Stimulated activated CD8-positive, alpha-beta memory T cell treated with anti-CD3 and anti-CD28 coated beads, Interleukin-4, amount 100 ng/mL, for 1 hour (primary cell): ENCODE measurements at places on chromosomes 1 and 21.

DNA sequence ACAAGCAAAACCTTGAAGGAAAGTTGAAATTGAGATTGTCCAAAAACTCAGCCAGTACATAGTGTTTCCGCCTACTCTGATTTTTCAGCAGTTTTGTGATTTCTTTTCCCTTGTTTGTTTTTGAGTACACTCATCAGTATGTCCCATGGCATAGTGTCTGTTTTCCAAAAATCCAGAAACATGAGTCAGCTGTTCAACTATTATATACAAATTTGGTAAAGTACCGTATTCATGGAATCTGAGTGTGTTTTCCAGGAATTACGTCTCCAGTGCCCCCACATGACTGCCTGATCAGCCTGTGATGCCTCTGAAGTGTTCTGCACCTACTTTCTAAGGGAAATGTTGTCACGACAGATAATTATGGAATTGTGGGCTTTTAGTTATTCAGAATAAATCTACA is 186.8 kb downstream of the LTN1 start:
- DNase-seq = no peak

GRCh38 chr1:54125386-54126070 is 27.3 kb downstream of the CDCP2 start:
- DNase-seq = no peak

- no peak for DNase-seq
These were observed 5.9 kb upstream of the PRXL2B start for GRCh38 chr1:2580691-2581090.

GRCh38 chr21:35528116-35529042 is 479.3 kb upstream of the RUNX1 start:
- DNase-seq = no peak

DNA sequence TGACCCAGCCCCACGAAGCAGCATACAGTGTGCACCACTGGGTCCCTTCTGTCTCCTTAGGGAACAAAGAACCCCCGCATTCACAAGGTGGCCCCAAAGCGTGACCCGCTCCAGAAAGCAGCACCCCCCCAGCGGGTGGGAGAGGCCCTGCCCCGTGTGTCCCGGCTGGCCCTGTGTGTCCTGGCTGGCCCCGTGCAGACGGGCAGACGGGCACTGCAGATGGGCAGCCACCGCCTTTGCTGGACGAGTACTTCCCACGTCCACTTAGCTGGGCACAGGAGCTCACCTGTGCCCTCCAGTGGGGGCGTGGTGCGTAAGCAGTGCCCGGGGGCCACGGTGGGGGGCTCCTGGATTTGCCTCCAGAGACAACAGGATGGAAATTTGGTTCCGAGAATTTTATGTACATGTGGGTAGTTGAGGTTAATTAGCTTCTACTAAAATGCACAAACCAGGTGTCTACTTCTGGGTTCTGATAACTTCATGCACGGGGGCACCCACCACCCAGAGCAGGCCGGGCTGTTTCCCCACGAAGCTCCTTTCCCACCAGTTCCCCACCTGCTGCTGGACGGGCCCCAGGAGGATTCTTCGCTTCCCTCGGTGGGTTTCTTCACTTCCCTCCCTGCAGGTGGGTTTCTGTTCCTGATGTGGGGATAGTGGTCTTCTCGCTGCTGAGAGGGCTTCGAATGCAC is 33.2 kb upstream of the SLC19A1 start:
- no peak for DNase-seq

DNA sequence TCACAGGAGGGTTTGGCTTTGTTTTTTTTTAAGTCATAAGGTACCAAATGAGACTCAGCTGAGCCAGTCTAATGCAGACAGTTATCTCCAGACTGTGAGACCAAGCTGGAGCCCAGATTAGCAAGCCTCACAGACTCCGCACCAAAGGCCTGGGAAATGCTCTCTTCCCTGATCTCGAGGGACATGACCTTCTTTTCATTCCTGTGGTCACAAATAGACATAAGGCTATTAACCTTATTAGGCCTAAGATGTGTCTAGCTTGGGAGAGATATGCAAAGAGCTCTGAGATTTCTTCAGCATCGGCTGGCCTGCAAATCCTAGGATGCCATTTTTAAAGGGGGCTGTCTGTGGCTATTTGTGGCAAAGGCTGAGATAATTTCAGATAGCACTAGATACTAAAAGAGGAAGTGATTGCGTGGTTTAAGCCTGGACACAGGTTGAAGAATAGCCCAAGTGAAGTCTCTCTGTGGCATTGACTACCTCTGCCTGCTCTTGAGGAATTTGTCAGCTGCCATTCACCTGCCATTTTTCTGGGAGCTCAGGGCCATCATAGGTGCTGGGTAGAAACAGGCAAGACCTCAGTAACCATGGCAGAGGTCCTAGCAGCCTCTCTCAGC is 301.3 kb downstream of the SIPA1L2 start:
- no peak for DNase-seq

DNA sequence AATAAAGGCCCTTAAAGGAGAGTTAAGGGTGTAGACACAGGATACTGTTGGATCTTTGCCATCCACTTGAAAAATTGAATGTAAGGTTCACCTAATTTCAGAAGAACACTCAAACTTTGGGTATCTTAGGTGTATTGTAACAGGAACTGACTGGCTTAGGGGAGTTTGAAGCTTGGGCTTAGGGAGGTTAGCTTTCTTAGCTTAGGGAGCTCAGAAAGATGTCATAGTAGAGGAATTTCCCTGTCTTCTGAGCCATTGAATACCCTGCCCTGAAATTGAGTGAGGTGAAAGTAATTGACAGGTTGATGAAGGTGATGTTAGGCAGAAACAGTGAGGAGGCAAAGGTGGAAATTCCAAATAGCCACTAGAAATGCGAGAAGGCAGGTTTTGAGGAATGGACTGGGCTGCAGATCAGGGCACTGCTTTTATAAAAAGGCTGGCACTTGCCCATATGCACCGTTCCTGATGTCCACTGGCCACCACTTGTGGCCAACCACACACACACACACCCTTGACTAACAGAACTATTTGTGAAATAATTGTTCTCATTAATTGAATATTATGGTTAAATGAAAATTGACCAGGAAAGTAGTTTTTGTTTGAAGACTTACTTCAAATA is 16.5 kb downstream of the BACH1 start:
- no peak for DNase-seq

GRCh38 chr1:116777831-116778830 is 23.9 kb downstream of the CD2 start:
- DNase-seq = no peak

DNA sequence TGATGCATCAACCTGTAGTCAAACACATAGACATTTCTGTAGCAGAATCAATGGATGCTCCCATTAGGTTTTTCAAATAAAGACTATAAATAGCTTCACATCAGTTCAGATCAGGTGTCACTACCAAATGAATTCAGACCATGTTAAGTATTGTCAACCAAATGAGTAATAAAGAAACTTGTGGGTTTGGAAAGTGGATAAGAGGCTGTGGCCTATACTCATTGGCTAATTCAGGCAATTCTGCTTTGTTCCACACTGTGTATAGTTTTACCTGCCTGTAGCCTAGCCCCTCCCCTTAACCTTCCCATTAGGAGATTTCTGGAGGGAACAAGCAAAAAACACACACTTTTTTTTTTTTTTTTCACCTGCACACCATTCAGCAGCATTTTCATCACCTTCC is 321.2 kb downstream of the HLX start:
- no peak for DNase-seq

GRCh38 chr1:109714661-109715372 is 2.8 kb downstream of the GSTM5 start:
- no peak for DNase-seq

GRCh38 chr1:53311702-53312305 is 16.1 kb downstream of the LRP8 start:
- no peak for DNase-seq

DNA sequence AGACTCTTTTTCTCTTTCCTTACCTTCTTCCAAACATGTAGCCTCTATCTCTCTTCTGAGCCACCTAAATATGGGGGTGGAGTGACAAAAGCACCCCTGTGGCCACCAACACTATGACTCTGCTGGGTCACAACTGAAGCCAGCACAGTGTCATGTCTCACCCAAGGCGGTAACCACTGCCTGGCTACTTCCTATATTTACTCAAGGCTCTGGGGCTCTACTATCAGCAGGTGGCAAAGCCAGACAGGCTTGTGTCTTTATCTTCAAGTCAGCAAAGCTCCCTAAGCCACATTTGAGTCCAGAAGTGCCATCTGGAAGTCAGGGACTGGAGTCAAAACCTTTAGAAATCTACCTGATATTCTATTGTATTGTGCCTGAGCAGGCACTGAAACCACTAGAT is 1515.2 kb downstream of the PLA2G4A start:
- DNase-seq = no peak

GRCh38 chr1:58792846-58793245 is 9.0 kb upstream of the JUN start:
- no peak for DNase-seq

DNA sequence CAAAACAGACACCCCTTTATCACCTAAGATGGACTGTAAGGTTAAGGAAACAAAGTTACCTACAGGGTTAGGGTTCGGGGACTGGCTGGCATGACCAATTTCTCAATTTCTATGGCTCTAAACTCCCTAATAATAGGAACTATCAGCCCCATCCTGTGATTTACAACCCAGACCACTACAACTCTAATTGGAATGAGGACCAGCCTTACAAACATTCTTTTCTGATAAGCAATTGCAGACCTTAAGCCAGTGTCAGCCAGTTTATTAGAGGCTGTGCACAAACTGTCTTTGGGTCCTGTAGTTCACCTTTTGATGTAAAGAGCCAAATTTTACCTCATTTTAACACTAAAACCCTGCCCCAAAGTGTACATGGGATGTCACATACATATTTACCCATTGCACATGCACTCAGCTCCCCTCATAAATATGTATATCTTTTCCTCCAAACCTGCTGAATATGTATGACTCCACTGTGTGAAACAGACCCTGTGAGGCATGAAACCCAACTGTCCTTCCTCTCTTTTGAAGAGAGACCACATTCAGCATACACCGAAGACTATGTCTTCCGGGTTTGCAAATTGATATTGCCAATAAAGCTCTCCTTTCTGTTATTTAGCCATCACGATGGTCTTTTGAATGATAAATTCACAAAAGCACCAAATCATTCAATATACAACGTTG is 7.3 kb upstream of the APP start:
- no peak for DNase-seq

DNA sequence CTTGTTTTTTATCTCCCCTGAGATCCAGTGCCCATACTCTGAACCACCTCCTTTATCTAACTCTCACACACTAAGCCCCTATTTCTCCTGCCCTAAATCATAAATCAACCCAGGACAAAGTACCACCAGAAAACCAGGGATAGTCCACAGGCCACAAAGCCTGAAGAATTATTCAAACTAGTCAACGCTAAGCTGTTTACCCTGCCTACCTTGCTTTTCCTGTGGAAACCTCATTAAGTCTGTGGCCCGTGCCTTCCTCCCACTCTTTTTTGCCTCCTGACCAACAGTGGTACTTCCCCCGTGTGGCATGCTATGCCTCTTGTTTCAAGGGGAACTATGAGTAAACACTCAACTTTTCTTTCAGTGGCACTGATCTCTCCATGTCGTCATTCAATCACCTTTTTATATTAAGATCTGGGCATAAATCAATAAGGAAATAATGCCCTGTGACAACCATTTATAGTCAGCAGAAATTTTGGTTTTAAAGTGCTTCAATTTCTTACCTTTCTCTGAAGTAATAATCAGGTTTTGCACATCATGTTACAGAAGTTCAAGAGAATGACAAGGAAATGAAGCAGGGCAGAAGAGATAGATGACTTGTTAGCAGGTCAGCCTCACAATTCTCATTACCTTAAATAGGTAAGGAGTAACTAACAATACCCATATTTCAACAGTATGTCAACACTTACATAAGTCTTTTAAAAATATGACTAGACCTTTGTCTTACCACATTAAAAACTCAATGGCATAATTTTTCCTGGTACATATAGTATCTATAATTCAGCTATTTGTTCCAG is 32.1 kb downstream of the EYA3 start:
- DNase-seq = peak; percentile 11
